ENCODE measurements at places on chromosomes 5 and 9.

- DNase-seq: no peak
Observed at GRCh38 chr5:136484808-136485325, 119.5 kb upstream of the TRPC7 start.

DNA sequence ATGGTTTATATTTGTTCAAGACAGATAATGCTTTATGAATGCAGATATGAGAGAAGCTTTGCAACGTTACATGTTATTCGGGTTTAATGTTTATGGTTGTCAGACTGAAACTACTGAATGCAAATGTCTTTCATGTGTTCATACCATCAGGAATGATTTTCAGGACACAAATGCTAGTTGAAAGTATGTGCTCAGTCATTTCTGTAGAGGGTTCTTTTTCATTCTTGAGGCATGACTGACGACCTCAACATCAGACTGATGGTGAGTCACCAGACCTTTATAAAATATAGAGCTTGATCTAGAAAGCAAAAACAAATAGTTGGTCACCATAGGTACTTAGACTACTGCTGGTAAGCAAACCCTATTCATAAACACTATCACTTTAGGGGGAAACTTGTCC lies 287.3 kb upstream of the NUDT12 start:
- no peak for DNase-seq

- no peak for DNase-seq
Observed at GRCh38 chr9:137070906-137071275, 534 bp upstream of the SAPCD2 start.

DNA sequence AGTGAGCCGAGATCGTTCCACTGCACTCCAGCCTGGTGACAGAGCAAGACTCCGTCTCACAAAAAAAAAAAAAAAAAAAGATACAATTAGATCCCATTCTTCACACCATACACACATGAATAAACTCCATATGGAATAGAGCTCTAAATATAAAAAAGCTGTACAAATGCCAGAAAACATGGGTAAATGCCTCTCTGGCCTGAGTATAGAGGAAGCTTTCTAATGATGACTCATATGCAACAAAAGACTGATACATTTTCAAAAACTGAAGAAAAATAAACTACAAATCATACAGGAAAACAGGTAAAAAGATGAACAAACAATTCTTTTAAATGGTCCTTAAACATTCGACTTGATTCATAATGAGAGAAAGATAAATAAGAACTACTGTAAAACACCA lies 8.6 kb downstream of the ZFP62 start:
- no peak for DNase-seq

- no peak for DNase-seq
Observed at GRCh38 chr5:175900157-175900556, 28.8 kb downstream of the CPLX2 start.

DNA sequence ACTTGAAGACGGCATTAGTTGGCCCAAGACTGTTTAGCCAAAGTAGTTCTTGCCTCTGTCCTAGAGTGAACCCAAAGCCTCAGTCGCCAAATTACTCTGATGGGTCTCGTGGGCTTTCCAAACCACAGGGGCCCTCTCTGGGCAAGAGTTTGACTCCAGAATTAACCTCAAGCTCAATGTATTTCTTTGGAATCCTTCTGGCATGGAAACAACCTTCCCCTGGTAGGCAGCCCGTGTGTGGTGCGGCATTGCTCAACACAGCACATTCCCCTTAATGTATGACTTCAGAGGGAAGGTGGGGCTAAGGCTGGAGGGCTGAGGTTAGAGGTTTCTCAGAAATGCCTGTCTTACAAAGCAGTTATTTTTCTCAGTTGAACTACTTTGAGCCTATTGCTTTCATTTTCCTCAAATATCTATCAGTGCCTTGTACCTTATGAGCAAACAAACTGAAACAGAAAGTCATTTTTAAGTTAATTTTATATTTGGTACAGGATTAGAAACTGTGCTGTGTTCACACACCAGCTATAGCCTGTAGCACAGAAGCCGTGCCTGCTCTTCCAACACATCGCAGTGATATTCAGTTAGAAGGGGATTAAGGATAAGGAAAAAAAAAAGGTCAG lies 123.9 kb upstream of the HAPLN1 start:
- no peak for DNase-seq

DNA sequence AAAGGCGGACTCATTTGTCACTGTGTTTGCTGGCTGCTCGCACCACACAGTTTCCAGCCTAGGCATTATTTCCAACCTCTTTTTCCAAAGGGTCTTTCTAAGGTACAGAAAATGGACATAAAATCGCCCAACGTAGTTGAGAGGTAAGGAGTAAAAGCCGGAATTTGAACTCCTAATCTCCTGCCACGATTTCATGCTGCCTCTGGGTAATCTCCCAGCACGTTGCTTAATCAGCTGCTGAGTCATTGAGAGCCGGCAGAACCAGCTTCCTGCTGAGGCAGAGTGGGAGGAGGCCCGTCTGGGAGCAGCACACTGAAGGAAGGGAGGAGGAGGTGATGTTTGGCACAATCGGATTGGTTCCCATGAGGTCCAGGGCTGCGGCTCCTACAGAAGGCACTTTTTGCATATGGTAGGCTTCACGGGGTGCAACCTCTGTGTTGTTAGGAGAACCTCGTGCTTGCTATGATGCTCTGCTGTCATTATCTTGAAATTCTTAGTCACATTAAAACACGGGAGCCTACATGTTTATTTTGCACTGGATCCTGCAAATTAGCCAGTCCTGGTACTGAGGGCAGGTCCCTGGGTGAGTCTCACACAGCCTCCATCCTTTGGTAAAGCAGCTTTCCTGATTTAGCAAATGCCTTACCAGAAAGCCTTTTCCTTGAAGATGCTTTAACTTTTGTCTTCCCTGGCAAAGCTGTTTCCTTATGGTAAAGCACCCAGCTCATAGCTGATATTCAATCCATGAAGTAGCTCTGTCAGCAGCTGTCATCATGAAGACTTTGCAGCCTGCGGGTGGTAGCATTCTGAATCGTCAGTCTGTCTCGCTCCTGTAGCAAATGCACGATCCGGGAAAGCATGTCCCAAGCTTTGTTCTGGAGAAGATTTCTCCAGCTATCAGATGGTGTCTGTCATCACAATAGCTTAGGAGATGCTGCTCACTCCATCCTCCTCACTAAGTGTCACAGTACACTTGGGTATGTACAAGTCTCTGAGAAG lies 191.6 kb upstream of the MSX2 start:
- DNase-seq: peak; percentile 50

GRCh38 chr9:108877524-108877923 lies 15.5 kb downstream of the ACTL7A start:
- no peak for DNase-seq

DNA sequence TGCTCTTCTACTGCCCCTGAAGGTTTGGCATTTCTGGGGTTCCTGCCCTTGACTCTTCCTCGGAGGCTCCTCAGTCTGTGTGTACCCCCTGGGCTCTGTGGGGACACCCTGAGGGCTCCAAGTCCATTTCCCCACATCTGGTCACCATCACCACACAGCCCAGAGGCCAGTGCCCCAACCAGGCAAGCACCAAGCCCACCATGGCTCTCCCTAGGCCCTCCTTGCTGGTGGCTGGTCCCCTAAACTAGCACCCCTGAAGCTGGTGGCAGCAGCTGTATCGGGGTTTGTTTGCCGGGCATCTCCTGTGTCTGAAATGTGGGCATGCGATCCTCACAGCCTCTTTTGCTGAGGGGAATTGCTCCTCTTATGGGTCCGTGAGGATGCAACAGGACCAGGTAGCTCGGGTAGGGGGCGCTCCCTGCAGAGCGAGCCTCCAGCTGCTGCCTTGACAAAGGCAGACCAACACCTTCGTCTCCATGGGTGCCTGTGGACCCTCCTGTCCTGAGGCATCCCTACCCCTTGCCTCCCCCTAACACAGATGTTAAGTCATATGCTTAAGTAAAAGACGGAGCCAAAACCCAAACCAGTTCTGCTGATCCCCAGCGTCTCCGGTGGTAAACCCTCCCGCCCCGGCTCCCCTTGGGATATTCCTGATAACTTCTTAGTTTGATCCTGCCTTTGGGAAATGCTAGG lies 138.9 kb upstream of the IRX4 start:
- no peak for DNase-seq

- peak; percentile 66 for DNase-seq
Observed at GRCh38 chr9:128159522-128159783, 612 bp upstream of the BBLN start.

GRCh38 chr5:45765561-45765960 lies 69.4 kb upstream of the HCN1 start:
- no peak for DNase-seq

- no peak for DNase-seq
Observed at GRCh38 chr5:180067986-180068385, 3.6 kb downstream of the RNF130 start.

DNA sequence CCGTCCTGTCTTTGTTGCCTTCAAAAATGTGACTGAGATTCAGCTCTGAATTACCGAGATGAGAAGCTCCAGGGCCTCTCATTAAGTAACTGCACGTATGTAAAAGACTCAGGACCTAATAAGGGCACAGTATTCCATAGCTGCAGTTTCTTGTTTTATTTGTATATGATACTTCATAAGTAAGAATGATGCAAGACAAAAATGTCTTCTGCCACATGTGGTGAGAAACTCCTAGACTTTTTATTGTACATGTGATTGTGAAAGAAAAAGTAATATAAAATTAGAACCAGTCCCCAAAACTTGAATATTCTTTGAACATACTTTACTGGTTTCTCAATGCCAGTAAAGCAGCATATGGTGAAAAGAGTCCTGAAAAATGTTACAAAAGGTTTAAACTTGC lies 110.1 kb upstream of the OTULINL start:
- no peak for DNase-seq

- DNase-seq: no peak
Observed at GRCh38 chr9:107213561-107214028, 69.5 kb upstream of the RAD23B start.

DNA sequence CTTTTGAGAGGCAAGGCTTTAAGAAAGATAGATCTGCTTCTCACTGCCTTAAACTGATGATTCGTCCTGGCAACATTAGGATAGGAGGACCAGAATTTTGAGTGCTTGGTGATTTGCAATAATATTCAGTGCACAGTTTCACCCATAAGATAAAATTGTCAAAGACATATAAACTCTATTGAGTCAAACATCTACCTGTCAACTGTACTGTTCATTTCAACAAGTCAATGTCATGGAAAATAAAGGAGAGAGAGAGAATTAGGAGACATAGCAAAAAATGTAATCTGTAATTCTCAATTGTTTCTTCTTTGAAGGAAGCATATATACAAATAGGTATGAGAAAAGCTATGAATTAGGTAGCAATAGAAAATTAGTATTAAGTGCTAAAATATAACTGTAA lies 237.2 kb downstream of the CDH12 start:
- no peak for DNase-seq

DNA sequence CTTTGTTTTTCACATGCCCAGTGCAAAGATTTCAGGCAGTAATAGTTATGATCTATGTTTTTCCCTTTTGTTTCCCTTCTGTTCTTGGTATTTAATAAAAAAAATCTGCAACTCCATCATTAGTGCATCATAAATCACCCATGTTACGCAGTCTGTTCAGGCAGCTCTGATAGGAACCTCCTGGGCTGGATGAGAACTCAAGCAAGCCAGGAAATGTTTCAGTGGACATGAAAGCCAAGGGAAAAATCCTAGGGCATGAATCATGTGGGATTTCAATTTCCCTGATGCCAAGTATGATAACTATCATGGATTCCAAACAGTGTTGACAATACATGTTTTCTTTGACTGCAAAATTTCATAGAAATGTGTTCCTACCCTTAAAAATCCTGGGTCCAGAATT lies 119.7 kb upstream of the TARS1 start:
- no peak for DNase-seq

GRCh38 chr5:56019306-56020272 lies 24.8 kb upstream of the IL6ST start:
- DNase-seq: no peak

DNA sequence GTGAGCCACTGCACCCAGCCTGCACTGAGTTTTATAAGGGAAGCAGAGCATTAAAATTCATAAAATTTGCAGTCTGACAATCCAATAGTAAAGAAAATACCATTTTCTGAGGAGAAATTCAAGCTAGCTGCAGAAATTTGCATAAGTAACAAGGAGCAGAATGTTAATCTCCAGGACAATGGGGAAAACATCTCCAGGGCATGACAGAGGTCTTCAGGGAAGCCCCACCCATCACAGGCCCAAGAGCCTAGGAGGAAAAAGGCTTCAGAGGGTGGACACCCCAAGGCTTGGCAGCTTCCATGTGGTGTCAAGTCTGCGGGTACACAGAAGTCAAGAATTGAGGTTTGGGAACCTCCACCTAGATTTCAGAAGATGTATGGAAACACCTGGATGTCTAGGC lies 37.6 kb upstream of the MELK start:
- no peak for DNase-seq

DNA sequence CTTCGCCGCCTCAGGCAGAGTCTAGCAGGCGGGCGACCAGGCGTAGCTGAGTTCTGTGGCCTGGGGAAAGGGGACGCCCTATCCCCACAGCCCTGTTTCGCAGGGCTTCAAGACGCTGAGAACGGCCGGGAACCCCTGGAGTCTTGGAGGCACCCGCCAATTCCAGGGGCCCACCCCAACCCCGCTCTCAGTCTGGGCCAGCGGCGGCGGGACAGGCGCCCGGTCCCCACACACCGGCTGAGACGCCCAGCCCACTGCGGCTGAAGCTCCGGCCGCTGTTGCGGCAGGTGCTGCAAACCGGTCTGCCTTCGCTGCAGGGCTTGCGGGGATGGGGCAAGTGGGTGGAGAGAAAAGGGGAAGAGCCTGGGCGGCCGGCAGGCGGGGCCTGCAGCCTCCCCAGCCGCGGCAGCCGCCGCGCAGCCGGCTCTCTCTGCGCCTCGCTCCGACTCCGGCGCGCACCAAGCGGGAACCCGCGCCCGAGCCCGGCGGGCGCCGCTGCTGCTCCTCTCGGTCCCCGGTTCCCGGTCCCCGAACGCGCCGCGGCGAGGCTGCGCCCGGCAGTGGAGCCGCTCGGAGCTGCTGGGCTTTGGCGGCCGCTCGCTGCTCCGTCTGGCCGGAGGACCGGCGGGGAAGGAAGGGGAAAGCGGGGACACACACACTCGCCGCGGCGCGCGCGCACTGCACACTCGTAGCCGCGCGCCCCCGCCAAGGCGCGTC lies at the start of gene PIP5K1B:
PIP5K1B (plus strand) TSS at position 427 of the 717 bp plus-strand sequence. CDS start 117,375 bp downstream, outside the sequence.
- peak; percentile 68 for DNase-seq

GRCh38 chr5:150488519-150489359 lies 19.2 kb upstream of the NDST1 start:
- DNase-seq: no peak

- no peak for DNase-seq
Observed at GRCh38 chr5:113319256-113320053, 115.3 kb downstream of the TSSK1B start.

DNA sequence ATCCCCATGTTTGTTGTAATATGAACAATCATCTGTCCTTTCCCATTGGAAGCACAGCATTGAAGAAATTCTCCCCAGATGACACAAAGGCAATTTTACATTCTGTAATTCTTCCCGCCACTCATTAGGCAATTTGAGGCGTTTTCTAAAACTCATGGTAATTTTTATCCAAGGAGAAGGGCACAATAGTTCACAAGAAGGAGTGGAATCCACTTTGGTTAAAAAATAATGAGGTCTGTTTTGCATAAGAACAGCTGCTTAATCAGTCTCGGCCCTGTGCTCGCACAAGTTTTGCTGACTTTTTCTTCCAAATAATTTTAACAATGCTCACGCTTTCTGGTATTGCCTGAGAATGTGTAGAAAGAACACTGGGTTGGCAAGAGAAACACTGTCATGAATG lies 94.0 kb downstream of the CAVIN4 start:
- DNase-seq: no peak
